ENCODE measurements at places on chromosomes 16 and 17.

- no peak for DNase-seq
These were observed 75.9 kb downstream of the GOSR1 start for GRCh38 chr17:30552994-30553566.

DNA sequence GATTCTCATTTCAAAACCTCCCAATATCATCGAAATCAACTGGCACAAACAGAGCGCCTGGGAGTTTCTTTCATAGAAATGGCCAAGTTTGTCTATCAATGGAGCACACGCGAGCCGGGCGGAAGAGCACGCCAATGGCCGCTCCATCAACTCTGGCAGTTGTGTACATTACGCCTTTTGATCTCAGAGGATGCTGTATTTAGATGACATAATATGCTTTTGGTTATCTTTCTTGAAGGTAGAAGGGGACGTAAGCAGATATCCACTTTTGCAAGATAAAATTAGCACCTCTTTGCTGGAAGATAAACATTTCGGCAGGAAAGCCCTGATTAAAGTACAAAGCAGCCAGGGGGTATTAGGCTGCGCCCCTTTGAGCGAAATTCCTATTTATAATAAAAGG lies 287.4 kb downstream of the IRF8 start:
- no peak for DNase-seq

- no peak for DNase-seq
These were observed 1507.6 kb upstream of the GOT2 start for GRCh38 chr16:60241671-60242070.

- DNase-seq: peak; percentile 39
These were observed 6.0 kb upstream of the CHRNE start for GRCh38 chr17:4908711-4909496.

DNA sequence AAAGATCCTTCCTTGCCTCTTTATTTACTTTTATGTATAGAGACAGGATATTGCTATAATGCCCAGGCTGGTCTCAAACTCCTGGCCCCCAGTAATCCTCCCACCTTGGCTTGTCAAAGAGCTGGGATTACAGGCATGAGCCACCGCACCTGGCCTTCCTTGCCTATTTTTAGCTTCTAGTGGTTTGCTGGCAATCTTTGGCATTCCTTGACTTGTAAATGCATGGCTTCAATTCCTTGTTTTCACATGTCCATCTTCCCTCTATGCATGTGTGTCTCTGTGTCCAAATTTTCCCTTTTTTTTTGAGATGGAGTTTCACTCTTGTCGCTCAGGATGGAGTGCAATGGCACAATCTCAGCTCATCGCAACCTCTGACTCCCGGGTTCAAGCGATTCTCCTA lies 22.5 kb downstream of the HEXIM2 start:
- DNase-seq: no peak

GRCh38 chr16:78024159-78024558 lies 1.8 kb downstream of the CLEC3A start:
- DNase-seq: no peak

DNA sequence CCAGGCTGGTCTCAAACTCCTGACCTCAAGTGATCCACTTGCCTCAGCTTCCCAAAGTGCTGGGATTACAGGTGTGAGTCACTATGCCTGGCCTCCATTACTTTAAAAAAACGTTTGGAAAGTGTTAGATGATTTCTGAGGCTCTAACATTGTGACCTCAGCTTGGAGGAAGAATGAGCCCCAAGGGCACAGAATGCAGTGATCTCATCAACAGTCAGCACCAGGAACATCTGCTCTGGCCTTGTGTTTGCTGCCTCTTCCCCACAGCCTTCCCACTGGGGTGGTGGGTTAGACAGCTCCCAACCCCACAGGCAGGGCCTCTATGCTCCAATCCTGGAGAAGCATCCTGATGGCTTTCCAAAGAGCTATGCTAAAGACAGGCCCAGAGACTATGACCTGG lies 37.7 kb upstream of the SREBF1 start:
- DNase-seq: no peak

- no peak for DNase-seq
These were observed 47.9 kb downstream of the STH start for GRCh38 chr17:46046957-46047356.

DNA sequence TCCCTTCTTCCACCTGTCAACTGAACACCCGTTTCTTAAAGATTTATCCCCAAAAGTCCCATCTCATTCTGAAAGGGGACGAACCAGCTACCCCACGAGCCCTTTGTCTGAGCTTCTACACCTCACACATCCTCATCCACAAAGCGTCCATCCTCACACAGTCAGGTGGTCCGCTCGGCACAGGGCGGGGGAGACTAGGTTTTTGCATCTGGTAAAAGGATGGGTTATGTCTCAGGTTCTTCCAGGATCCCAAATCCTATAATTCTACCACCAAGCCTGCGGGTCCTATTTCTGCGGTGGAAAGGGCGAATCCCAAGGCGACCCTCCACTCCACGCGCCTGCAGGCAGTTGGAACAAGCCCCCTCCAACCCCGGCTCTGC lies 458 bp downstream of the GFOD2 start:
- no peak for DNase-seq

DNA sequence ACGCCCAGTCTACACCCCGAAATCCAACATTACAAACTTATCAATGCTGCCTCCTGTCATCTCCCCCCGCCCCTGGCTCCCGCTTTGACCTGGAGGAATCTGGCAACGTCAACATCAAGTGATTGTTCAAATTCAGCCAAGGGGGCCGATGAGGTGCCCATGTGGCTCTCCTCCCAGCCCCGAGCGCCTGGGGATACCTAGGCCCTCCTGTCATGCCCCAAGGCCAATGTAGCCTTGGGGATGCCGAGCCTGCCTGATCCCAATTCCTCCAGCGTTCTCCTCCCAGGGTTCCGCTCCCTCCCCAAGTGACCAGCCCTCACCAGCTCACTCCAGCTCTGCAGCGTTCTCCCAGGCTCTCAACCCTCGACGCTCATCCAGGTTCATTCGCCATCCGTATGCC lies 59.4 kb downstream of the NXN start:
- DNase-seq: no peak

DNA sequence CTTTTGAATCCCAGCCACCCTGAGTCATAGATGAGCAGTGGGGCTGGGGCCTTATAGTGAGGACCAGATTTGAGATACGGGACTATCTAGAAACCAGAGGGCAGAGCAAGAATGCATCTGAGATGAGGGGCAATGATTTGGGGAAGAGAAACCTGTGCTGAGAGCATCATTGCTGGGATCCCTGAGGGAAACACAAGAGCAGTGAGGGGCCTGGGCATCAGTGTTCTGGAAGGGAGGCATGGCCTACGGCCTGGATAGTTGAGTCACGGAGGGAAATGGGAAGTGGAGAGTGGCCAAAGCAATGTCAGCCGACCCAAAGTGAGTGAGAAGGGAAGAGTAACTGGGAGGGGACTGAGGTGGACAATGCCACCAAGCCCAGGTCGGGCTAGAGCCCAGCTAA lies 5.2 kb downstream of the CAMTA2 start:
- DNase-seq: no peak

- DNase-seq: no peak
These were observed 3.0 kb downstream of the LASP1 start for GRCh38 chr17:38872671-38873385.

GRCh38 chr17:11601661-11602060 lies 3.4 kb downstream of the DNAH9 start:
- no peak for DNase-seq

DNA sequence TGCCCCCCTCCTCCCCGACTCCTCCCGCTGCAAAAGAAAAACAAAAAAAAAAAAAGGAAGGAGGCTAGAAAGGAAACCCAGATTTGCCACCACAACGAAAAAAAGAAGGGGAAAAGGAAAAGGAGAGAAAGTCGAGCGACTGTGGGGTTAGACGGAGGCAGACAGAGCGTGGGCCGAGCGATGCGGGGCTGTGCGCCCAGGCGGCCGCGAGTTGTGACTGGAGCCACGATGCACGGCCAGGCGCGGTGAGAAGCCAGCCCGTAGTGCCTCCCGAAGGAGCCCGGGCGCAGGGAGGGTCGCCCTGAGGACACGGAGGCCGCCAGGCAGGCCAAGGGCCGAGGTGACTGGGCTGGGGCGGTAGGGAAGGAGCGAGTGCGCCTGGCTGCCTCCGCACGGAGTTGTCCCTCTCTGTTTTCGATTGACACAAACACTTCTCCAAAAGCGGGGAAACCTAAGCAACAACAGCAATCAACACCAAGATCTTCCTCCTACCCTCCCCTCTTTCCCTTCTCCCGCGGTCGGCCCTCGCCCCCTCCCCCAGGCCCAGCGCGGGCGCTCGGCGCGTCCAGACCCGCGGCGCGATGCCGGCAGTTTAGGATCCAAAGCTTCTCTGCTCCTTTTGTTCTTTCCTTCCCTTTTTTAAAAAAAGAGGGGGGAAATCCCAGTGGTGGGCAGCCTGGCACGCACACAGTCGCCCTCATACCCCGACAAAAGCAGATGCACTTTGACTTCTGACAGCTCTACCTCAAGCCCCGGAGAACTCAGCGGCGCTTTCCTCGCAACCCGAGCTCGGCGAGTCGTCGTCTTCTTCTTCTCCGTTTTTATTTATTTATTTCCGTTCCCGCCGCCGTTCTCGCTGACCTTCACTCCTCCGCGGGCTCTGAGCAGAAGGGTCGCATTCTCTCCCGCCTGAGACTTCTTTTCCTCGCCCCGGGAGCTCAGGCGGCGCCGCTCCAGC lies at the start of gene LHX1:
LHX1 (plus strand) TSS at position 475 of the 958 bp plus-strand sequence. CDS start 723 bp downstream, outside the sequence.
- DNase-seq: no peak

DNA sequence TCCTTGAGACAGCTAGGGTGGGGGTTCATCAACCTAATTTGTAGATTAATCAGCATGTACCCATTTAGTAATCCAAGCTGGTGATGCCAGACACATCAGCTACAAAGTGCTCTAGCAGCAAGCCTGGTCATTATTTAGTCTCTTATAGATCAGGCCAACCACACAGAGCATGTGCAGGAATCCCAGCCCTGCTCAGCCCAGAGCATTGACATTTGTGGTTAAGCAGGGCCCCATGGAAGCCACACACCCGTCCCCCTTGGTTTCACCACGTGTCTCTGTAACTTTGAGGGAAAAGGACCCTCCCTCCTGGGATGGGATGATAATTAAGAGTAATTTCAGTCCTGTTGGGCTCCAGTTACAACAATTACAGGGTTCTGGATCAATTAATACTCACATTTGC lies 268.8 kb upstream of the RPL38 start:
- no peak for DNase-seq

DNA sequence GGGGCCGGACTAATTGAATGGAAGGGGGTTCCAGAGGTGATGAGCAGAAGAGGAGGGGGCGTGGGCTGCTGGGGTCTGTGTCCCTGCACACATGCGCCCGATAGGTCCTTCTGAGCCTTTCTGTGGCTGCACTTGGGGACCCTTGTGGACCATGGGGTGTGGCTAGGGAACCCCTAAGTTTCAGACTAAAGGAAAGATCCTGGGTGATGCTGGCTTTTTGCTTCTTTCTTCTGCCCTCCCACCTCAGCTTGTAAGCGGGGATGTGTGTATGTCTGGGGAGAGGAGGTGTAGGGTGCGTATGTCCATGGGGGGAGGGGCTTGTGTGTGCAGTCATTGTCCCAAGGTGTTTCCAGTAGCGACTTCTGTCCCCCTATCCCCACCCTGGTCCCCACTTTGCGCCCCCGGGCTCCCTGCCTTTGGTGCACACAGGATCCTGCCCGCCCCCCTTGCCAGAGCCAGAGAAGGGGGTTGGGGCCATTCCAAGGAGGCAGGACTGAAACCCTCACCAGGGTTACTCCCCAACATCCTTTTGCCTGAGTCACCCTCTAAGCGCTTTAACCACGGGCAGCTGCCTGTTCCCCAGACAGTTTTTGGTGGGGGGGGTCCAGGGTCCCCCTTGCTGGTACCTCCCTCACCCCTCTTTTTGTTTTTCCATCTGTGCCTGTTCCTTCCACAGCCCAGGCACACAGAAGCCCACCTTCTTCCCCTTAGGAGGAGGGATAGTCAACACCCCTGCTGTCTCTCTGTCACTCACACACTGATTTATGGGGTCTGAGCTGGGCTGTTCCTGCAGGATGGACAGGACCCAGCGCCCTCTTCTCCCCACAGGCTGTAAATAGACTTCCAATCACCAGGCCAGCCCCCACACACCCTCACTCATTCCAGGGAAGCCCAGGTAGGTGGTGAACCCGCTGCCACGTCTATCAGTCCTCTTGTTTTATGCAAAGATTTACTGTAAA lies 83.2 kb downstream of the ARHGAP23 start:
- DNase-seq: no peak

DNA sequence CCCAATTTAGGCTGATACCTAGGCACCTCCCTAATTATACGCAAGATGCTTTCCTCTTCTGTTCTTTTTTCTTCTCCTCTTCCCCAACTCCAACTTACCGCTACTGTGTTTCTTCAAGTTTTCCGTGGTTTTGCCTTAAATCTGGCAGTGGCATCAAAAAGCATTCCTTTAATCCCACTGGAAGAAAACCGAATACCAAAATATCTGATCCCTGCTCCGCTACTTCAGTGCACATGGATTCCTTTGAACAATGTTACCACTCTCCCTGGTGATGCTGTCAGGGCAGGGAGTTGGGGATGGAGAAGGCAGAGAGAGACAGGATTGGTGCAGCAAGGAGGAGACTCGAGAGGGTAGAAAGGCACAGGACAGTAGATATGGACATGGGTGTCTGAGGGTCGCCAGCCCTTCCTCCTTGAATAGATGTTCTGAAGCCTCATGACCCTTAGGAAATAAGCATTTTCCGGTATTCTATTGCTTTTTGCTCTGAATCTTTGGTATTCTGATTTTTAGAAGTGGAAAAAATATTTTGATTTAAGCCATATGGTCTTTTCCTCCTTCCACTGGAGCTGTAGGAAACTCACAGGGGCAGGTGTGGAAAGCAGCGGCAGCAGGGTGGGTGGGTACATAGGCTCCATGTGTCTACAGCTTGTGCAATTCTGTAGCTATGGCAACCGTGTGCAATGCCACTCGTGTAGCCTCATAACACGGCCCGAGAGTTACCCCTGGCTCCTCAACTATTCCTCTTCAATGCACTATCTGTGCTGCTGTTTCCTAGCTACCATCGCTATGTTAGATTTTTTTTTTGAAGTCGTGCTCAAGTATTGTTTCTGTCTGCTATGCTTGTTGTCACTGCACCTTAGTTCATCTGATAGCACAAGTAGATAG lies 32.3 kb upstream of the TANC2 start:
- no peak for DNase-seq
